Occipital lobe (tissue), 3 donors: ENCODE measurements at places on chromosomes 1 and 21. TPM values are rescaled to one million over a fixed set of nuclear protein-coding genes. Genes with fewer than 3 reads are reported as not detected.

Gene RAP1A
- 31.0 TPM for total RNA-seq

Gene TCHHL1
- not detected for total RNA-seq

Gene AK5
- total RNA-seq, result 27.8 TPM

Gene SLAMF9
- not detected for total RNA-seq

Gene TEDDM1
- total RNA-seq, result not detected

Gene S100A14
- 0.47 TPM for total RNA-seq

Gene MCOLN2
- not detected for total RNA-seq

Gene MMP23B
- 0.31 TPM for total RNA-seq

Gene SYTL1
- not detected for total RNA-seq
